Activated T-cell treated with anti-CD3 and anti-CD28 coated beads, Interleukin-2, amount 50 U/mL, for 1 hour (primary cell): ENCODE measurements at places on chromosomes 5 and 9.

GRCh38 chr9:127707766-127708165 lies 978 bp downstream of the CFAP157 start:
- DNase-seq = peak; percentile 34

DNA sequence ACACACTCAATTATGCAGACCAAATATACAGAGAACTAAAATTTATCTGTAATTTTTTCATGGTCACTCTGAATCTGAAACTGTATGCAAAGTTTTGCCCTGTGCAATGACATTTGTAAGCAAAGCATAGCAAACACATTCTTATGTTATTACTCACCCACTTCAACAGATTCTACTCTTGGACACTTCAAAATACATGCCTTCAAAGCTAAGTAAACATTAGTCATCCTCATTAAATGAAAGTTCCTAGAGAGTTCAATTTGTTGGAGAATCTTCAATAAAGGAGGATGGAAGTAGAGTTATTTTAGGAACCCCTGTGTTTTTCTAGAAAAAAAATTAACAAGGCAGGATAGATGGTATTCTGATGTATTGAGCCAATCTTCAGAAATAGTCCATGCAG lies 639.7 kb upstream of the C9orf72 start:
- no peak for DNase-seq

DNA sequence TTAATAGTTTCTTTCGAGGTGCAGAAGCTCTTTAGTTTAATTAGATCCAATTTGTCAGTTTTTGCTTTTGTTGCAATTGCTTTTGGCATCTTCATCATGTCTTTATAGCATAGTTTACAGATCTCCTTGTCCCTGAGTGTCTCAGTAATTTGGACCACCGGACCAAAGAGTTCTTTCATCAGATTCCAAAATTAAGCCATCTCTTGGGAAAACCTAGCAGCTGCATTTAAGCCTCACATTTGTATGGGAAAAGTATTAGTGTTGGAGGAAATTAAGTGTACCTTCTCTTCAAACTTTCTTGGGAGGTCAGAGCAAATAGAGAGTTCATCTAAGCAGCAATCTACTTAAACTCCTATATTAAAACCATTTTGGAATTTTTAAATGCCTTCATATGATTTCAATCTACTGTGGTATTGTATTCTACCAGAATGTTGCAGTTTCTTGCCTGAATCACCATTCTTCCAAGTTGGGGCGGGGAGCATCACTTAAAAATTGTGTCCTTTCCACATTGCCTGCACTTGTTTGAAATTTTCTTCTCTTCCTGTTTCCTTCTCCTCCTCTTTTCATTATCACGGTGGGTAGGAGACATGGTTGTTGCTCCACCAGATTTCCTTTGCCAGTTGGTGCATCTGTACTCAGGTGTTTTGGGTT lies 97.3 kb upstream of the DAB2 start:
- no peak for DNase-seq

GRCh38 chr5:66757219-66757833 lies 161.1 kb downstream of the MAST4 start:
- no peak for DNase-seq

- DNase-seq = no peak
These were observed 299.6 kb downstream of the FGF10 start for GRCh38 chr5:44089424-44090144.

DNA sequence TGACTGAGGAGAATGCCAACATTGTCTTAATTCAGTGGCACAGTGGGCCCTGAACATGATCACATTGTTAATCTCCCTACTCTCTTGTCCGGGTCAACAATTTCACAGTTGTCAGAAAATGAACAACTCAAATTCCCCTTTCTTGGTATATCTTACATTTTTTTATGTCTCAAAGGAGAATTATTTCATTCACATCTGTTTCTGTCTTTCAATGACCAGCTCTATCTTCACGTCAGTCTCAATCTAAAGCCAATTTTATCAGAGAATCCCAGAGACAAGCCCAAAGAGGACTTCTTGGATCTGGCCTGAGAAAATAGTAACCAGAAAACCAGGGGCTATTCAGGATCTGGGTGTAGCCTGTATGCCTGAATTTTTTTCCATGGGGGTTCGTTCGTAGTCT lies 477.5 kb downstream of the PDE4D start:
- no peak for DNase-seq

- DNase-seq = no peak
These were observed 153.9 kb upstream of the GNA14 start for GRCh38 chr9:77802064-77802463.

DNA sequence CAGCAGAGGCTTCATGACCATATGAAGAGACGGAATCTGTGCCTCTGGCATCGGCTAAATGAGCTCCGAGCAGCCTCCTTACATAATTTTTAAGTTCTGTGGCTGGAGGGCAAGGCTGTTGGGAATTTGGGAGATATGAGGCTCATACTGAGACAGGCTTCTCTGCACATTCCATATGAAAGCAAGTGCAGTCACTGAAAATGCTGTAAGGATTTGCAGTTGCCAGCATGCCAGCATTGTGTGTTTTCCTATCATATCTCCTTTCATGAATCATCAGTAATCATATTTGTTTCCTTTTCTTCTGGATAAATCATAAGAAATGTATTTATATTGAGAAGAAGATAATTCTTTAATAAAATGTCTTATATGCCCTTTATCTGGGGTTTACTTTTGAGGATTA lies 775.4 kb downstream of the SEMA5A start:
- no peak for DNase-seq

- no peak for DNase-seq
These were observed 282.4 kb upstream of the KLF9 start for GRCh38 chr9:70696694-70697335.

- DNase-seq = no peak
These were observed 40.5 kb upstream of the TMC1 start for GRCh38 chr9:72480921-72481320.

- DNase-seq = no peak
These were observed 993.5 kb upstream of the SEMA6A start for GRCh38 chr5:117568126-117568525.

DNA sequence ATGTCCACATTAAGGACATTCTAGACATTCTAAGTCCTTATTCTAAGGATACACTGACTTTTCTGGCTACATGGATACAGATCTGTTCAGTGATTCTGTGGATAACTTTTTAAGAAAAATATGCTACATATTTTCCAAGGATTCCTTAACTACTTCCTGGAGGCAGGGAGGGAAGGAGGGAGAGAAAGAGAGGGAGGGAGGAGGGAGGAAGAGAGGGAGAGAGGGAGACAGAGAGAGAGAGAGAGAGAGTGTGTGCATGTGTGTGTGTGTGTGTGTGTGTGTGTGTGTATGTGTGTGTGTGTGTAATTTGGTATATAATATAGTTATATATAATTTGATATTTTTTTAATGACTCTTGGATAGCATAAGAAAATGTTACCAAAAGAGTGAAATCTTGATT lies 109.8 kb downstream of the TLE4 start:
- DNase-seq = no peak

- no peak for DNase-seq
These were observed 86.6 kb downstream of the KCNN2 start for GRCh38 chr5:114448481-114448880.

GRCh38 chr9:122442568-122442967 lies 35.2 kb downstream of the OR1J1 start:
- no peak for DNase-seq

DNA sequence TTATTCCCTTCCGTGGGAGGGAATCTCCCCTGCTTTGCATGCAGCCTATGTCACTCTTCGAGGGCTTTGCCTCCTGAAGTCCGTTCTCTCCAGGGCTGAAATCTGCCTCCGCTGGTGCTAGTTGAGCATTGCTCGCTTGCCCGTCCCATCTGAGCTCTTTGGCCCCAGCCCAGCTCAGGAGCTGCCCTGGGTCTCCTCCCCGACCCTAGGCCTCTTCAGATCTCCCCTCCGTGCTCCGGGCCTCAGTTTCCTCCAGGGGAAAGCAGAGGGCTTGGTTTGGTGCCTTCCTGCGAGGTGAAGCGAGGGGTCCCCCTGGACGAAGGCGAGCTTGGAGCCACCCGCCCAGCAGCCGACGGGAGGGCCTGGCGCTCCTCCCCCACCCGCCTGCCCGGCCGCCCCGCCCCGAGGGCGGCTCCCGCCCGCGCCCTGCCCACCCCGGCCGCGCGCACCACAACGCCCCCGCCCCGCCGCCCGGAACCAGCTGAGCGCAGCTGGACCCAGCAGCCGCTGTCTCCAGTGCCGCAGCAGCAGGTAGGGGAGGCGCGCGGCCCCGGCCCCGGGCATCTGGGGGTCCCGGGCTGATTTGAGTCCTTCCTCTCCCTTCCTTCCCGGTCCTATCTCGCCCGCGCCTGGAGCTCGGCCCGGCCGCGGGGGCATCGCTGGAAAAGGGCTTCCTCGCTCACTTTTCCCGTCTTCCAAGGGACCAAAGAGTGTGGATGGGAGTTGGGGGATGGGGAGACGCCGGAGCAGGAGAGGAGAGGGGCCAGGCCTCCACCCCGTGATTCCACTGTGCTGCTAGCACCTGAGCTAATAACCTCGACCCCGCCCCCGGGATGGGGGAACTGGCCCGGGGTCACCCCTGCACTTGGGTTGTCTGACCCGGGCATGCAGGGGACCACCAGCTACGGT lies at the start of gene GSN:
Gene GSN (plus strand): TSS at position 474 of the 909 bp plus-strand sequence. CDS start 33,810 bp downstream, outside the sequence.
- peak; percentile 57 for DNase-seq

- no peak for DNase-seq
These were observed 23.5 kb downstream of the MAPKAP1 start for GRCh38 chr9:125683486-125683885.
